Fibroblast of the conjunctiva (primary cell): ENCODE measurements at places on chromosomes 4 and X.

DNA sequence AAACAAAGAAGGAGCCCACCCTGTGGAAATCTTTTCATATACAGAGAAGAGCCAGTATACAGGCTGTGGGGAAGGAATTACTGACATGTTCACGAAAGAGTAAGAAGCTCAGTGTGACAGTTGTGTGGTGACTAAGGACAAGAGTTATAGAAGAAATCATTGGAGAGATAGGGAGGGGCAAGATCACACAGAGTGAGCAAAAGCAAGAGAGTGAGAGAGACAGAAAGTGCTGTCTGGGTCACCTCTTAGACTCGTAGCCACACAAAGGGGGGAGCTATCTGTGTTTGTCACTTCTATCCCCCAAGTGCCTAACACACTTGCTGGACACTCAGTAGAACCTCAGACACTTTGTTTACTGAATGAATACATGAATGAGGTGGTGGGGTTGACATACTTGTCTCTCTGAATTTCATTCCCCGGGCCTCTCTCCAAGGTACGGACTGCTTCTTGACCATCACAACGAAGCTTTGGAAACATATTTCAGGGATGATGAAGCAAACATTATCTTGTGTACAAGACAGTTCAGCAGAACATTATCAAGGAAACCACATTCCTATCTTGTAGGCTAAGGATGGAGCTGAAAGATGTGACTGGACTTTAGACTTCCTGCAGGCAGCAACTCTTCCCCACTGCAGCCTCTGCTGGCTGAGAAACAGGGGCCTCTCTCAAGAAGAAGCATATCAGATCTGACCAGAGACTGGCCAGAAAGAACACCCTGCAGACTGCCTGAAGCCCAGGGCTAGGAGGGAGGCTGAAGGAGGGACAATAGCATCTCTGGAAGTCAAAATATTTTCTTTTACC lies 168.2 kb downstream of the AMELX start:
- no peak for DNase-seq

- DNase-seq = no peak
Observed at GRCh38 chr4:17816142-17816541, 5.4 kb downstream of the NCAPG start.

DNA sequence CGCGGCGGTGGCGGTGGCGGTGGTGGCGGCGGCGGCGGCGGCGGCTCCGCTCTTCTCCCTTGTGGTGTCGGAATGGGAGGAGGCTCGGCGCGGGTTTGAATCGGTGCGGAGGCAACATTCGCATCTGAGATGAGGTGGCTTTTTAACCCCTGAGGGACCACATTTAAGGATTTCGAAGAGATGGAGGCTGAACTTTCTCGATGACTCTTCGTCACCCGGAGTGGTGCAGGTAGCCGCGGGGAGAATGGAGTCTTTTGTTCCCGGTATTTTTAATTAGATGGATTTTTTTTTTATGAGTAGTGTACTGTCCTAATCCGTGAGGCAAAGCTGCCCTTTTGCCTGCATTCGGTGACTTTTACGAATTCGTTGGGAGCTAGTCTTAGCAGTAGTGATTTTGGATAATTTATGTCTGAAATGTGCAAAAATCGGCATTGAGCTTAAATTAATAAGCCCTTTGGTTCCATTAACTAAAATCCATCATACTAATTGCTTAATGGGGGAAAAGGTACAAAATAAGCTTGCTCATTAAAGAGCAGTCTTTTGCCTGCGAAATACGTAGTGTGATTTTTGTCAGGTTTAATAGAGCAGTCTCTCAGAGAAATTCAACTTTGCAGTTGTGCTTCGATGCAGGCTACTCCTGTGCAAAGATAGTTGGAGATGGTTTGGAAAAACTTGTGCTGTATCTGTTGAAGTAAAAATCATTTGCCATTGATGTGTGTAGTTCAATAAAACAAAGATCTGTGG lies 206.2 kb downstream of the TENM3 start:
- DNase-seq = no peak

- DNase-seq = no peak
Observed at GRCh38 chr4:14679906-14680305, 322.4 kb upstream of the CPEB2 start.

- no peak for DNase-seq
Observed at GRCh38 chrX:67961516-67961915, 417.7 kb downstream of the AR start.

DNA sequence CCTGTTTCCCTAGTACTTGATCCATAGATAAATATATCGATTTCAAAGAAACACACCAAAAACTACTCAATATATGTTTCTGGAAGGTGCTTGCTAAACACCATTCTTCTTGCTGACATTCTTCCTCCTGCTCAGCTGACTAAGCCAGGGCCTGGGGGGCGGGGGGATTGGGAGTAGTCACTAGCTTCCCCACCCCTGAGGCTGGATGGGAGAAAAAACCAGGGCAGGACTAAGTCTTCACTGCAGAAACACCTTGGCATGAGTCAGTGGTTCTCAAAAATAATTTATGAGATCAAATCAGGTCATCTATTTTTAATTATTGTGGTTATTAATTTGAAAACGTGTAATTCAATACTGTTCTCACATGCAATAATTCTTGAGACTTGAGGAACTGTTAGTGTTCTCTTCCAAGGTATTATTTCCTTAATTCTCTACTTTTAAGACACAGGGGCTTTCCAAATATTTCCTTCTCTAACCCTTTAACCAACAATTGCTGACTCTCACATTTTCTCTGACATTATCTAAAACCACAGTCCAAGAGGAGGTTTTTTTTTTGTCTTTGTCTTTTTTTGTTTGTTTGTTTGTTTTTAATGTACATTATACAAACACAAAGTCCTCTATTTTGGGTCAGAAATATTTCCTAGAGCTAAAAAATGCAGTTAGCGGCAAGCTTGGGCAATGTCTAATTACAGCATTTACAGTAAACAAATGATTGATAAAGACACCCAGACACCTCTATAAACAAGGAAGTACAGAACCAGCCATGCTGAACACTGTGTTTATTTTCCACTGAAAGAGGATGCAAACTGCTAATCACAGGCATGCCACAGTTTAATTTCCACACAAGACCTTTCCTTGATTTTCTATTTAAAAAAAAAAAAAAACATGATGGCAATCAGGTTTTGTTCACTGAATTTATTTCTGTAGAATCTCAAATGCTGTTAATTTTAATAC lies 120.3 kb upstream of the USP9X start:
- no peak for DNase-seq

DNA sequence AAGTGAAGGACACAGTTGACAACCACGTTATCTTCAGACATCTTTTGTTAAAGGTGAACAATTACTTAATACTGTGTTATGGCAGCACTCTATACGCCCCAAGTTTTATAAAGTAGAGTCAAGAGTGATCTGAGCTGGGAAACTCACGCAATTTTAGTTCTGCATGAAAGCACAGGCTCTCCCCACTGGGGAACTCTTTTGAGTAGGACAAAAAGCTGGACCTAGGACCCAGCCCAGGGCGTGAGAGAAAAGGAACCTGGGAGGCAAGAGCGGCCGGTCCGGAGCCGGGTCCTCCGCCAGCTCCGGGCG lies 152.6 kb upstream of the SLC4A4 start:
- no peak for DNase-seq

- DNase-seq = no peak
Observed at GRCh38 chr4:97349468-97350186, 793.6 kb downstream of the STPG2 start.

DNA sequence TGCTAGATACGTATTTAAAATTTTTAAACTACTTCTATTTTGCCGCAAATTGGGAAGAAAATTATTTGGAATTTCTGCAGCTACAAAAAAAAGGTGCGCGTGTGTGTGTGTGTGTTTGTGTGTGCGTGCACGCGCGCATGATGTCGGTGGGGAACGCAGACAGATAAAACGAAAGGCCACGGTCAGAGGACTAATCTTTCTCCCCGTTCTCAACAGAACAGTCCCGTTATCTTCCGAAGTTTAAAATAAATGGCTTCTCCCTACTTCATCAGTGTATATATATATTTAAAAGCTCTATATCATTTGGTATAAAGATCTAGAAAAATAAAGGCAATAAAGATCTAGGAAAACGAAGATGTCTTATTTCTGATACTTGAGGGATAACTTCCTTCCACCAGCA lies 1.5 kb downstream of the MGARP start:
- no peak for DNase-seq

DNA sequence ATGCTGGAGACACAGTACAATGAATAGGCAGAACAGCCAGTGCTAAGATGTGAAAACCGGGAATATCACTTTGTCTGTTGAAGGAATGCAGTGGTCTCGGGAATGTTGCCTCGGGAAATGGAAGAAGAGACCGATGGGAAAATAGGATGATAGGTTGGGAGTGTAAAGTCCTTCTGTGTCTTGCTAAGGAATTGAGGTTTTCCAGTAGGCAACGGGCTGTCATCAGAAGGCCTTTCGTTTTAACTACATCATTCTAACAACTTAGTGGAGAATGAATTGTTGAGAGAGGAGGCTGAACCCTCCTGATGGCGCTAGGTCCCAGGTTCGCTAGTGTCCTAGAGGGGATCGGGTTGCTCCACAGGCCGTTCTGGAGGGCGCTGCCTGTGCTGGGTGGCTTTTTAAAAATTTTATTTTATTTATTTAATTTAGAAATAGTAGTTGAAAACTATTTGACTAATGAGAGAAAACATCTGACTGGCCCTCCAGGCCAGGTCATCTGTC lies 730 bp downstream of the VBP1 start:
- DNase-seq = no peak

DNA sequence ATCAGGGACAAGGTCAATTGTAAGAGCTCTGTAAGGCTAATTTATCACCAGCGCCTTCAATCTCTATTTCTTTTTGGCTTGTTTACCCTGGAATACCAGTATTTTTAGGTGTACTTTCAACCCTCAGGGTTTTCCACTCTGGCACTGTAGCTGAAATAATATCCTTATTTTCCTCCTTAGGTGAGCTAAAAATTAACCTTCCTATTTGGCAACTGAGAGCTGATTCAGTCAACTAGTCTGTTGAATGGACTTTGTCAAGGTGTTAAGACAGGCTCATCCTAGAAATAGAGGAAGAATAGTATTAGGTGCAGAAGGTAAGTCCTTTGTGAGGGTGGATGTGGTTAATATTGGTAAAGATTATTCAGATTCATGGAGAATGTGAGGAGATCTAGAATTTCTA lies 101.3 kb upstream of the BANK1 start:
- DNase-seq = no peak

GRCh38 chrX:22313766-22314165 lies 41.1 kb downstream of the CBLL2 start:
- no peak for DNase-seq

GRCh38 chrX:27633328-27633727 lies 43.2 kb downstream of the DCAF8L2 start:
- no peak for DNase-seq

GRCh38 chr4:123649645-123650391 lies 253.2 kb downstream of the SPRY1 start:
- DNase-seq = peak; percentile 81

DNA sequence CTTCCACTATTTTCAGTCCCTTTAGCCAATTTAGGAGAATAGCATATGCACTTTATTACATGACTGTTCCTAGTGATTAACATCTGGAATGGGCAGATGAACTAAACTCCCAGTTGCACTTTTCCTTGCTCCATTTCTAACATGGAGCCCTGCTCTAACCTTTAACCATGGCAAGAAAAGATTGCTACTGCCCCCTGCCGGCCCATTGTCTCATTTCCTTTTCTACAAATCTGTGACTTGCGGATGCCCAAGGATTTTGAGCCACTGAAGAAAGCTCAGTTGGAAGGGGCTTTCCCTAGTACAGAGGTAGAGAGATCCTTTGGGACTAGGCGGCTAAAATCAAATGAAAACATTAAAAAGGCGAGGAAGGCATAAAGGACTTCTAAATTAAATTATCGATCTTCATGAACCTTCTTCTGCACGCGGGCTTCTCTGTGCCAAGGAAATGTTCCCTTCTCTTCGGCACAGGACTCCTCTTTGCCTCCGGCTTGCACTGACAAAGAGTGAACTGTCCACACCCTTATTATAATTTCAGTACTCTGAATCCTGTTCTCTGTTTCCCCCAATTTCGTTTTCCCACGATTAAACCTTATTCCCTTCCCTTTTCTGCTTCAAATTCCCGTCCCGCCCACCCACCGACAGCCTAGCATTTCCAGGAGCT lies 577 bp upstream of the GLRA2 start:
- DNase-seq = peak; percentile 18

GRCh38 chrX:148204195-148204594 lies 223.1 kb downstream of the FMR1NB start:
- DNase-seq = no peak

GRCh38 chr4:66629927-66630326 lies 915.4 kb downstream of the CENPC start:
- no peak for DNase-seq

DNA sequence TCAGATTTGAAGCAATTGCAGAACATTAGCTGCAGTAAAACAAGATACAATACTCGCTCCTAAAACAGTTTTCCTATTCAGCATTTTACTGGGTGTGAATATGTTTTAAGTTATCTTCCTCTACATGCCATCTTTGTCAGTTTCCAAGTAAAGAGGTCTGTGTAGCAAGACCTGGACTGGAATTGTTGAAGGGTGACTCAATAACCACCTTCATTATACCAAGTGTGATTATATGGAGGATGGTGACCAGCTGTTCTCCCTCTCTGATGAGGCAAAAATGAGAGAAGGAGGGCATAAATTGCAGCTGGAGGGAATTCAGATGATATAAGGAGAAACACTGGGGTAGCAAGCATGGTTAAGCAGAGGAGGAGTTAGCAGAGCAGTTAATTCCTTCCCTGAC lies 922.1 kb upstream of the SLIT2 start:
- no peak for DNase-seq

DNA sequence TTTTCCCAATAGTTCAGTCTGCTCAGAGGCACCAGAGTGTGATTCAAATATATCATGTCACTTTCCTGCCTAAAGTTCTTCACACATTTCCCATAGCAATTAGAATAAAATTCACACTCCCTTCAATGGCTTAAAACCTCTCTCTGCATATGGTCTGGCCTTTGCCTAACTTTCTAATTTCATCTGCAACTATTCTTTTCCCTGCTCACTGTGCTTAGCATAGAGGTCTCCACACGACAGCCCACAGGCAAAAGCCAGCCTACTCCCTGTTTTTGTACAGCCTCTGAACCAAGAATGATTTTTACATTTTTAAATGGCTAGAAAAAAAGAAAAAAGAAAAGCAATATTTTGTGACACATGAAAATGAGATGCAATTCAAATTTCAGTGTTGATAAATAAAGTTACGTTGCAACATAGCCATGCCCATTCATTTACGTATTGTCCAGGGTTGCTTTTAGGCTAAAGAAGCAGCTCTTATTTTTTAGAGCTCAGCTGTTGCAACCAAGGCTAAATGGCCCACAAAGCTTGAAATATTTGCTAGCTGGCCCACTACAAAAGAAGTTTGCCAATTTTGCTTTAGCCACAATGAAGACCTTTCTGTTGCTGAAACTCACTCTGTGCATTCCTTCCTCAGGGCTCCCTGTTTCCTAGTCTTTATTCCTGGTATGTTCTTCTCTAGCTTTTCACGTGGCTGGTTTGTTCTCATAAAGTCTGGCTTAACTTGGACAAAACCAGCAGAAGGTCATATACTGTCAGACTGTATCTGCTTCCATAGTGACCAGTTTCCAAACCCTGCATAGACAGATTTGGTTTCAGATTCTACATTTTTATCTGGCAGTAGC lies 26.6 kb upstream of the IRF2 start:
- DNase-seq = no peak
